HFF-Myc (cell line): ENCODE measurements at places on chromosomes 2 and 18.

GRCh38 chr18:48193521-48194492 lies 215.4 kb downstream of the ZBTB7C start:
- DNase-seq, result no peak

GRCh38 chr2:21650569-21650968 lies 526.8 kb downstream of the TDRD15 start:
- no peak for DNase-seq

GRCh38 chr2:208013285-208014178 lies 11.8 kb downstream of the PLEKHM3 start:
- DNase-seq, result no peak

DNA sequence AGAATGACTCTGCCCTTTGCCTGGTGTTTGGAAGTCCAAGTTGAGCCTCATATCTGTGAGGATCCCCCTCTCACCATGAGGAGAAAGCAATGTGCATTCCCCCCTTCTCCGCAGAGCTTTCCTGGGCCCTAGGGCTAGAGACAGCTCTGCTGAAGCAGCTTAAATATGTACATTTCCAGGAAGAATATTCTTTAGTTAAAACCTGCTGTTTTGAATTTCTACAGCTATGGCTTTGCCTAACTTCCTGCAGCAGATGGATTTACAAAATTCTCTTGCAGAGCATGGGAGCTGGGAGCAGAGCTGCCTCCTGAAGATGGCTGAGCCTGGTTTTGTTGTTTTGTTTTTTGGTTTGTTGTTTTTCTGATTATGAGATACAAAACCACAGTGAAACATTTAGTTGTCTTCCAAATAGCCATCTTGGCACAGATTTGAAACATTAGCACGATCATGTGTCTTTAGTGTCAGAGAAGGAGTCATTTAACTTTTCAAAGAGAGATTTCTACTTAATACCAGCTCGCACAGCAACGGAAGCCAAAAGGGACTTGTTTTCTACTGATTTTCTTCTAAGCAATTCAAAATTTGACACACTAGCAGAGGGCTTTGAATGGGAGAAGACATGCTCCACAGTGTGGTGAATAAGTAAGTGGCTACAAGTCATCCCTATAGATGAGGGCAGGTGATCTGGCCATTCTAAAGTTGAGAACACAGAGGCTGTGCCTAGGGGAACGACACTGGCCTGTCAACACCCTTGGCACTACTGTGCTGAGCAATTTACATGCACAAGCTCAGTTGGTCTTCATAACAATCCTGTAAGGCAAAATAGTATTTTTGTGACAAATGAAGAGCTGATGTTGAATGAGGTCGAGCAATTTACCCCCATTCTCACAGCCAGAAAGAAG lies 222.6 kb downstream of the MREG start:
- no peak for DNase-seq

GRCh38 chr2:139684286-139684860 lies 904.2 kb upstream of the NXPH2 start:
- no peak for DNase-seq

- peak; percentile 51 for DNase-seq
Measured at GRCh38 chr2:63692002-63692606, 103.3 kb downstream of the MDH1 start.

- no peak for DNase-seq
Measured at GRCh38 chr2:191015831-191016230, 1.9 kb upstream of the STAT1 start.

GRCh38 chr2:9640403-9641104 lies 9.8 kb upstream of the YWHAQ start:
- DNase-seq, result no peak

DNA sequence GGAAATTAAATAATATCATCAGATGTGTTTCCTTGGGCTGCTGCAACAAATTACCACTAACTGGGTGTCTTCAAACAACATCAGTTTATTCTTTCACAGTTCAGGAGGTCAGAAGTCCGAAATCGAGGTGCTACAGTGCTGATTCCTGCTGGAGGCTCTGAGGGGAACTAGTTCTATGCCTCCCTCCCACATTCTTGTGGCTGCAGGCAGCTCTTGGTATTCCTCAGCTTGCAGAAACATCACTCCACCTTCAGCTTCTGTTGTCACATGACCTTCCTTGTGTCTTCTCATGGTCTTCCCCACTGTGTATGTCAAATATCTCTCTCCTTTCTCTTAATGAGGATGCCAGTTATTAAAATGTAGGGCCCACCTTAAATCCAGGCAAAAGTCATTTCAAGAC lies 29.3 kb upstream of the DCC start:
- DNase-seq, result no peak

DNA sequence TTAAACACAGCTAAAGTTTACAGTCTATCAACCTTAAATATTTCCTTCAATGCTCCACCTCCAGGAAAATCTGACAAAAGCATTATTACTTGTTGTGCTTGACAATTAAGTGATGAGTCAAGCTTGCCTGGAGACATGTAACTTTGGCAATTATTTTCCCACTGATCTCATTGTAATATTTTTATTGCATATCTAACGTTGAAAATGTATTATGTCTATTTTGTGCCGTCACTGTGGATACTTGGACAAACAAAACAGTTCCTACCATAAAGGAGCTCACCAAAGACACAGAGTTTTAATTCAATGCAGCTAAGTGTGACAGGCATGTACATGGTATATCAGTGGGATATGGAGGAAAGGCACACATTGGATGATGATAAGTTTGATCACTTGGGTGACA lies 24.7 kb downstream of the RNF103 start:
- DNase-seq, result no peak

GRCh38 chr2:100853909-100854810 lies 34.2 kb downstream of the NPAS2 start:
- DNase-seq, result no peak

DNA sequence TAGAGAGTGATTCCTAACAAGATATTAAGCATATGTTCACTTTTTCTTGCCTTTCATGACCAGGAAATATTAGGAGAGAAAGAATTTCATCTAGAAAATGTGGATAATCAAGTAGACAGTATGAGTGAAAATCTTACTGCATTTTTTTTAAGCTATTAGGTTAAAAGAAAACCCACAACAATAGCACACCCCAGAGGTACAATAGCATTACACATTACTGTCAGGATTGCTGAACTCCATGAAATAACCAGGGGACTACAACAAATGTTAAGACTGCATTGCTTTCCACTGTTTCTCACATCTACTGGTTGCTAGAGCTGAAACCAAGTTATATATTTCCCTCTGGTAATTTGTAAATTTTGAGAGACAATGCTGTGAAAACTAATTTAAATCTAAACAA lies 33.7 kb downstream of the KLF7 start:
- no peak for DNase-seq

GRCh38 chr2:74383254-74383653 lies 3.1 kb upstream of the DCTN1 start:
- no peak for DNase-seq

GRCh38 chr2:70984576-70985282 lies 6.3 kb downstream of the ANKRD53 start:
- peak; percentile 16 for DNase-seq

DNA sequence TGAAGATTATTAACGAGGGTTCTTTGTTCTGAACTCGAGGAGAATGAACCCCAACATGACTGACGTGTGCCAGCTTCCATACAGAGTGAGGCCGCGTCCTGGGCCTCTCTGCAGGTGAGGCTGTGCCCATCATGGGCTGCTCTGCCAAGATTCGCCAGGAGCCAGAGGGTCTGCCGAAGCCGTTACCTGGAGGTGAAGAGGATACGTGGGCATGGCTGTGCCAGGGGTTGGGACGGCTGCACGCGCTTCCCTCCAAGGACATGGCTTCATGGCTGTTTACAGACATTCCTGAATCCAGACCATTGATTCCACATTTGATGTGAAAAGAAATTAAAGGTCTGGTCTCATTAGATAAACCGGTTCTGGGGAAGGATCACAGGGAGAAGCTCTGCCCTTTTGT lies 211.4 kb upstream of the SALL3 start:
- DNase-seq, result no peak

DNA sequence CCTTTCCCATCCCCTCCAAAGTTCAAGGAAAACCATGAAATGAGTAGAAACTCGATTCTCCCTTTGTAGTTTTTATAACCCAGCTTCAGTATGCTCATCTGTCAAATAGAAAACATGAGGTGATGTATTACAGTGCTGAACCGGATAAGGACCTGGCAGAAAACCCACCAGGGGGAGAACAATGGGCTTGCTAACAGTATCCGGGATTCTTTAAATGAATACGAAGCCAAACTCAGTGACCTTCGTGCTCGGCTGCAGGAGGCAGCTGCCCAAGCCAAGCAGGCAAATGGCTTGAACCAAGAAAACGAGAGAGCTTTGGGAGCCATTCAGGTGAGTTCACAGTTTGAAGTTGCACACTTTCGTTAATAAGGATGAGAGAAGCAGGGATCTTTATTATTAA lies 113.6 kb upstream of the TTC39C start:
- DNase-seq, result no peak

GRCh38 chr2:109213646-109214433 lies 84.8 kb downstream of the SH3RF3 start:
- peak; percentile 62 for DNase-seq

GRCh38 chr18:54734059-54734458 lies 94.2 kb upstream of the RAB27B start:
- peak; percentile 37 for DNase-seq

DNA sequence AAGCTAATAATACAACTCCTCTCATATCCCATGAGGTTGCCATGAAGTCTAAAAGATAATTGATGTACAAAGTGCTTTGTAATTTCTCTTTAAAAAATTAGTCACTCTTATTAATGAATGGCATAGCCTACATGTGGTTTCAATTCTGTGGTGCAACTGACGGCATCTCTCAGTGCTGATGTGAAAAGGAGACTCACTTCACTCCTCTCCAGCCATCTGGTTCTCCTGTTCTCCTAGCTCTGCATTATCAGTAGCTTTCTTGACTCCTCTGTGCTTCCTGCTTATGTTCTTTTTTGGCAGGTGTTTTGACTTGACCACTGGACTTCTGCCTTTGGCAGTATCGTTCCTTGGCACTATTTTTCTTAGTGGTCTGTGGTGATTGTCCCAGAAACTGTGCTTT lies 134.9 kb upstream of the ZFP36L2 start:
- DNase-seq, result peak; percentile 56

DNA sequence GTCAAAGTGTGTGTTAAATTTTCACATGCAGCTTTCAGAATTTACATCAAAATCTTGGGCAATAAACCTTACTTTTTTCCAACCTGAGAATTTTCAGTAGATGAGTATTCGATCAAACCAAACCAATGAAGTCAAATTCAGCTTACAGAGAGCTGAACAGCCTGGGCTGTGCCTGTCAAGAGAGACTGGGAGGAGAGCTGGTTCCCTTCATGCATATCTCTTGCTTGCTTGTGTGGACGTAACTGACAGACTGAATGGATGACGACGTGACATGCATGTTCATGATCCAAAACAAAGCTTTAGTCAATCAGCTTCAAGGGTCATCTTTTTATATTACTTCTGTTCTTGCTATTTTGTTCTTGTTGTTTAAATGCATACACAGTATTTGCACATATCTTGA lies 145.2 kb downstream of the GALNT3 start:
- DNase-seq, result no peak

- no peak for DNase-seq
Measured at GRCh38 chr18:31070206-31070605, 27.7 kb upstream of the DSC3 start.

DNA sequence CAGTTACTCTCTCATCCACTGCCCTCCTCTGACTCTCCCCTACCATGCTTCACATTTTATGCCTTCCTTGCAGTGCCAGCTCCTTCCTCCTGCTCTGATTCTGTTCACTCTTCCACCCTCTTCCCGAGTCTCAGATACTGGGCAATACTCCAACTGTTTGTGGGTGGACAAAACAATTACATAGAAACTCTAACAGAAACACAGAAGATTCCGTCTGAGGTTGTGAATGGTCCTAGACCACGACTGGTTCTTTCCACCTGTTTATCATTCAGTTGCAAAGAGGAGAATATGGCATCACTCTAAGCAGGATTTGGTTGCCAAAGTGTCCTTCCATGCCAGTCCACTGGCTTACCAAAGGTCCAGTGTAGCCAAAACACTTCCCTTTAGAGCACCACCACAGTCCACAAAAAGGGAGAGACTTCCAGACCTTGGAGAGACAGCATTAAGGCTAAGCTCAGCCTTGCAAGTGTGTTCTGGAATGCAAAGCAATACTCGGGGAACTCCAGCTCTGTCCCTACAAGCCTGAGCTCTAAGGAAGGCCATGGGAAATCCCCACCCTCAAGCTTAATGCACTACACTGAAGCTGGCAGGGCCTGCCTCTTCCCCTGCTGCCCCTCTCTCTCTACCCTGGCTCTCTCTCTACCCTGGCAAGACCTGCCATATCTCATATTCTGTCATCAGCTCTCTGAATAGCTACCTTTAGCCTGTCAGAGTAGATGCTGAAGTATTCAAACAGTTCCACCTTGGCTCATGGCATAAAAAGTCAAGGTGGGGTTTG lies 33.6 kb upstream of the RND3 start:
- DNase-seq, result no peak

DNA sequence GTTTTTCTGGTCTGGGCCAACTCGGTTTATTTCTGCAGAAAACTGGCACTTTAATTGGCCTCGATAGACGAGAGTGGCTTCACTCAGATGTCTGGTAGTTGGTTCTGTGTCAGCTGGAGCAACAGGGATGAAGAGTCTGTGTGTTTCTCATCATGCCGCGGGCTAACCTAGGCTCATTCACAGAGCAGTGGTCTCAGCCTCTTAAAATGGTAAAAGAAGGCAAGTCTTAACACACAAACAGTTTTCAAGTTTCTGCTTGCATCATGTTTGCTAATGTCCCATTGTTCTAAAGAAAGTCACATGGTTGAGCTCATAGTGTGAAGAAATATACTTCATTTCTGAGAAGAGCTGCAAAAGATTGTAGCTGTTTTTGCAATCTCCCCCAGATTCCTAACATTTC lies 37.5 kb upstream of the ANXA4 start:
- DNase-seq, result no peak

DNA sequence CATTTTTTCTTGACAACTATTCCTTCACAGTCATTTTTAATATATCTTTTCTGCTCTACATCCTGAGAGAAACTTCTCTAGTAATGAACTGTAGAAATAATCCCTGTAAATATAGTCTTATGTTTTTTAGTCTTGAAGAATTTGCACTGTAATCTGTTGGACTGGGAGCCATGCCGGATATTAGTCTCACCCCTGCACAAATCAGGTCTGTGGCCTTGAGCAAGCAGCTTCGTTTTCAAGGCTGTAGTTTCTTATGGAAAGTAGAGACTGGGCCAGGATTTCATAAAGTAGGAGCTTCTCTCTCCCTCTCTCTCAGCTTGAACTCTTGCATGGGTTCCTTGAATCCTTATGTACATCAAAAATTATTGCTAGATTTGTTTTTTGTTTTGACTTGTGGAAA lies 8.7 kb downstream of the FARP2 start:
- no peak for DNase-seq

- peak; percentile 31 for DNase-seq
Measured at GRCh38 chr2:18047896-18048657, 169.6 kb downstream of the KCNS3 start.

DNA sequence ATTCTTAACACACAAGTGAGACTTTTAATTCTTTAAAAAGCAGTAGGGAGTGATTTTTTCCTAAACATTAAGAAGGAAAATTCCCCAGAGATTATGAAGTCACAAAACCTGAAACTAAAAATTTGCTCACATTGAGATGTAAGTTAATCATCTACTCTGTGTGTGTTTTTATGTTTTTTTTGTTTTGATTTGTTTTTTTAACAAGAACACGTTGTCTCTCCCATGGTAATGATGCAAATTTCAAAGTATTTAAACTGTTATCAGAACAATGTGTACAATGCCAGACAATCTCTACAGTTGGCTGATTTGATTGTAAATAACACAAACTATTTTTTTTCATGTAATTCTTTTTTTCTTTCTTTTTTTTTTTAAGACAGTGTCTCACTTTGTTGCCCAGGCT lies 71.5 kb downstream of the COLEC12 start:
- DNase-seq, result no peak

GRCh38 chr2:187369471-187369870 lies 78.6 kb downstream of the CALCRL start:
- DNase-seq, result no peak
